ENCODE measurements at places on chromosomes 1 and 21.

GRCh38 chr1:28144203-28145135 is 32.0 kb downstream of the PTAFR start:
- DNase-seq = no peak

DNA sequence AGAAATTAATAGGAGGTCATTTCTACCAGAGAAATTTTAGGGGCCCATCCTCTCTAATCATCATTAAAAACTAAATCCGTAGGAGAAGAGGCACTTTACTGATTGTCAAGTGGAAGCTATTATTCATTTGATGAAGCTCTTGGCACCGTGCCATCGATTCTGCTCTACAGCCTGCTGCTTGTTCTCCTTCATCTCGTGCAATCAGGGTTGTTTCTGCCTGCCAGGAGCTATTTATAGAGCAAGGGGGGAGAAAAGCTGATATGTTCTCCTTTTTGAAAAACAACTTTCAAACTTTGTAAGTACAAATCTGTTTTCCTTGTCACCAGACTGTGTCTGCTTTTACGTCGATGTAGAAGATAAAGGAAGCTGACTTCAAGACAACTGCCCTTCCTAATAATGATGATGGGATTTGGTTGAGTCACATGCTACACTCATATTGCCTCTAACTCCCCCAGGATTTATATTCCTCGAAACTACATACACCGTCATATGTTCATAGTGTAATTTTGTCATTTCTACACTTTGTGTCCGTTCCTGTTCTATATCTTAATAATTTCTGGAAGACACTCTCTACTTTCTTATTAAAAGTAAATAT is 169.6 kb upstream of the LHX8 start:
- DNase-seq = peak; percentile 97

DNA sequence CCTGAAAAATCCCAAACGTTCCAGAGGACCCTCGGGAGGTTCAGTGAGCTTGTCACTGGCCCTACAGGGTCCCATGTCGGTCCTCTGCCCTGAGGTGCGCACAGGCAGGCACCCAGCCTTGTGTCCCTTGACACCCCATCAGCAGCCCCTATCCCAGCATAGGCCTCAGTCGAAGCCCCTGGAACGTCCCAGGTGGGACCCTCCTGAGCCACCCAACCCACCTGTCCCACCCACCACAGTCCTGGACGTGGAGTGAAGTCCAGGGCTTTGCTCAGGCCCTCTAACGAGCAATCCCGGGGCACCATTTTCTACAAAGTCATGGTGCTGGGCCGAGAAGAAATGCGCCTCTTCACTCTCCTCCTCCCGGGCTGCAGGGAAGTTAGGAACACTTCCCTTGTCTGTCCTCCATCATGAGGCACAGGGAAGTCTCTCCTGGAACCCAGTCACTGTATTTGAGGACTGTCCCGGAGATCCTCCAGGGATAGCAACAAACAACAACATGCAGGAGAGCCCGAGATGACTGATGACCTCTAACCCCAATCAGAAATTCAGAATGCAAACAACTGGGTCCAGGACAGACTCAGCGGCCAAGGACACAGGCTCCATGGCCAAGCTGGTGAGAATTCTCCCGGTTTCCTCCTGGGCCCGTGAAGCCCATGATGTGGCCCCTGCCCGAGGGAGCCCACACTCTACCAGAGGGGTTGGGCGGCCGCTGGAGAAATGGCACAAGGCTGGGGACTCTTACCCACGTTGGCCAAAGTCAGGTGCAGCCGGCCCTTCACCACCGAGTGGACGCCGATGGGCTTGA is 105.5 kb downstream of the NPHP4 start:
- DNase-seq = no peak

GRCh38 chr1:2229911-2230731 is 2.0 kb downstream of the SKI start:
- no peak for DNase-seq

- DNase-seq = no peak
Observed at GRCh38 chr21:45158491-45159423, 84.4 kb downstream of the ADARB1 start.

- DNase-seq = no peak
Observed at GRCh38 chr1:8077120-8077573, 51.0 kb upstream of the ERRFI1 start.

DNA sequence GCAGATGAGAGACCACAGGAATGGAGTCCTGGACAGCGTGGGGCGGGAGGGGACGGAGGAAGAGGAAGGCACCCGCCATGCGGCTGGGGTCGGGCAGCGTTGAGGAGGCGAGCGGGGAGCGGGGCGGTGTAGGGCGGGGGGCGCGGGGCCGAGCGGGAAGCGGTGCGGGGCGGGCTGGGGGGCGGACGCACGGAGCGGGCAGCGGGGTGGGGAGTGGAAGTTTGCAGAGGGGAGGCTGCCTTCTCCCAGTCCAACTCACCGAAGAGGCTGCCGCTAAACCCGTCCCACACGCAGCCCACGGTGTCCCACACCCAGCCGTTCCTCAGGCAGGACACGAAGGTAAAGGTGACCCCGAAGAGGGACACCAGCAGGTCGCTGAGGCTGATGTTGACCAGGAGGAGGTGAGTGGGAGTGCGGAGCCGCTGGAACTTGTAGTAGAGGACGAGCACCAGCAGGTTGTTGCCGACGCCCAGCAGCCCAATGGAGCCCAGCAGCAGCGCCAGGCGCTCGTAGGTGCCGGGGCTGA is 483 bp downstream of the CHML start:
- DNase-seq = no peak

GRCh38 chr1:13808729-13809131 is 108.7 kb downstream of the PRDM2 start:
- peak; percentile 26 for DNase-seq

GRCh38 chr1:81414488-81415015 is 386.2 kb upstream of the ADGRL2 start:
- DNase-seq = no peak

- no peak for DNase-seq
Observed at GRCh38 chr21:43737158-43737950, 18.4 kb downstream of the PDXK start.

DNA sequence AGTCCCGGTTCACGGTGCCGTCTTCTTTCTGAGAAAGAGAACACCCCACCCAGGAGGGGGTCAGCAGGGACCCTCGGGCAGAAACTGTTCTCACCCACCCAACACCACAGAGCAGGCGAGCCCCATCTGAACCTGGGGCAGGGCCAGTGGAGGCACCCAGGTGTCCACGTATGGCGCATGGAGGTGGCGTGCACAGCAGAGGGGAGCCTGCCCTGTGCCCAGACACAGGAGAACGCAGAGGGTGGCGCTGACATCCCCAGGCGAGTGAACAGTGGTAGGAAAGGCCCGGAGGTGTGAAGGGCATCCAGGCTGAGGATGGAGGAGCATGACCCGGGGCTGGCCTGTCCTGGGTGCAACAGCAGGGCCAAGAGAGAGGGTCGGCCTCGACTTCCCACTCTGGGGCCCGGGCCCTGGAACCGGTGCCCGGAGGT is 91.1 kb downstream of the STUM start:
- DNase-seq = no peak

- no peak for DNase-seq
Observed at GRCh38 chr1:184890539-184890973, 83.8 kb downstream of the NIBAN1 start.

GRCh38 chr1:111503585-111504060 is at the start of the genes ADORA3 and TMIGD3:
Gene ADORA3 (minus strand): TSS chr1:111503633. CDS start chr1:111503354, 279 bp downstream.
Gene TMIGD3 (minus strand): TSS chr1:111503633. CDS start chr1:111503354, 279 bp downstream.
- DNase-seq = no peak

DNA sequence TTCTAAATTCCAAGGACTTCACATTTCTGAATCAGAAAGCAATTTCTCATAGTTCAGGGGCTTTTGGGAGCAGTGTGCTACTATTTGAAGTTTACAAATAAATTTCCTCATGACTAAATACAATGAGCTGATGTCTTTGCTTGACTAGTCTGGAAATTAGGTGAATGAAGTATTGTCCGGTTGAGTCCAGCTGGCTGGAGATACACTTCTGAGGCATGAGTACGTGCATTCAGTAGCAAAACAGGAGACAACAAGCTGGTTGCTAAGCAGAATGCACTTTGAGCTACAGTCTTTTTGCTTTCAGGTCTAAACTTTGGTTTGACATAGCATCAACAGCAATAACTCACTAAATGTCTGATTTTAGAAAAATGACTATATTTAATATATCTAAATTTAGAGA is 27.1 kb downstream of the ZNHIT6 start:
- DNase-seq = no peak

GRCh38 chr1:157438613-157439012 is 113.7 kb downstream of the FCRL5 start:
- no peak for DNase-seq

GRCh38 chr1:244231572-244232315 is 180.7 kb downstream of the ZBTB18 start:
- peak; percentile 73 for DNase-seq

DNA sequence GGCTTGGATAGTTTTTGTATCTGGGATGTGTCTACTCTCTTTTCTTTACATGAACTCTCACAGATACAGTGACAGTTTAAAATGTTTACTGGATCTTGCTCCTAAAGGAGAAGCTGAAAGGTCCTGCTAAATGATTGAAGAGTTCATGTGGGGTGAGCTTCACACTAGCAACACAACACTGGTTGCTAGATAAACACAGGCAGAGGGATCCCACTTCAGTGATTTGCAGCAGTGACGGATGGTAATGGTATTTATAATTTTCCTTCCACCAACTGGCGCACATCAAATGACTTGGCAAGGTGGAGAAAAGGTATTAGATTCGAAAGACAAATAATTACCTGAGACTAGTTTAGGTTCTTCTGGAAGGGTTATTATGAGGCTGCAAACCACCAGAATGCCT is 270.2 kb downstream of the TBX15 start:
- DNase-seq = no peak

DNA sequence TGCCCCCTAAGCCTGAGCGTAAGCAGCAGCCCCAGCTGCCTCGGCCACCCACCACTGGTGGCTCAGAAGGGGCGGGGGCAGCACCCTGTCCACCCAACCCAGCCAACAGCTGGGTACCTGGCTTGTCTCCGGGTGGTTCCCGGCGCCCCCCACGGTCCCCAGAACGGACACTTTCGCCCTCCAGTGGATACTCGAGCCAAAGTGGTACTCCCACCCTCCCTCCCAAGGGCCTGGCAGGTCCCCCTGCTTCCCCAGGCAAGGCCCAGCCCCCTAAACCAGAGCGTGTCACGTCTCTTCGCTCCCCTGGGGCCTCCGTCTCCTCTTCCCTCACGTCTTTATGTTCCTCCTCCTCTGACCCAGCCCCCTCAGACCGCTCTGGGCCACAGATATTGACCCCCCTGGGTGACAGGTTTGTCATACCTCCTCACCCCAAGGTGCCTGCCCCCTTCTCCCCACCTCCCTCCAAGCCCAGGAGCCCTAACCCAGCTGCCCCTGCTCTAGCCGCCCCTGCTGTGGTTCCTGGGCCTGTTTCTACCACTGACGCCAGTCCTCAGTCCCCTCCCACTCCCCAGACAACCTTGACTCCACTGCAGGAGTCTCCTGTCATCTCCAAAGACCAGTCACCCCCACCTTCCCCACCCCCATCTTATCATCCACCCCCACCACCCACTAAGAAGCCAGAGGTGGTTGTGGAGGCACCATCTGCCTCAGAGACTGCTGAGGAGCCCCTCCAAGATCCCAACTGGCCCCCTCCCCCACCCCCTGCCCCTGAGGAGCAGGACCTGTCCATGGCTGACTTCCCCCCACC is 46.2 kb downstream of the YARS1 start:
- DNase-seq = no peak

DNA sequence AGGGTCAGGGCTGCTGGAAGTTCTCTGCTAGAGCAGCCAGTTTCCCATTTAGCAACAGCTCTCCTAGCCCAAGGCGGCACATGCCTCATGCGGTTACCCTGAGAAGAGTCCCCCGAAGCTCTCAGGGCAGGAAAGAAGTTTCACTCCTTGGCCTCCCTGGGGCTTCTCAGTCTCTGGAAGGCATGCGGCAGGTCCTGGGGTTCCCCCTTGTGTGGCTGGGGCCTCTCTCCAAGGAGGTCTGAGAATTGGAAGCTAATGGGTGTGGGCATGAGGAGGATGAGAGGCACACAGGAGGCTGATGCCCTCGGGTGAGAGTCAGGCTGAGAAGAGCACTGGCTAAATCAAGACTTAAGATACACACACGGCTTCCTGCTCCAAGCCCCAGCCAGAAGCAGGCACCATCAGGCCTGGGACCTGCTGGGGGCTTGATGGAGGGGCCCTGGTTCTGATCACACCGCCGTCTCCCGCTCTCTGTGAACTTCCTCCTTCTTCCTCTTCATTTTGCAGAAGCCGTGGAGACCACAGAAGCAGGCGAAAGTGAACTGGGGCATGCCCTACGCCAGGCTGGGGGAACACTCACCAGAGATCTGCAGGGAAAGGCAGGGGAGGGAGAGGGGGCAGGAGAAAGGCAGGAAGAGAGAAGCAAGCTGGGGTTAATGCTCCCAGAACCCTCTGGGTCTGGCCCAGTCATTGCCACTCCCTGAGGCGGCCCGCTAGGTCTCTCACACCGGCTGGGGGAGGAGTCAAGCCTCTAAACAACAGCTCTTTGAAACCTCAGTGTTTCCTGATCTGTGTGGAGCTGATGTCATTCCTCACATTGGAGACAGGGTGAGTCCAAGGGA is 15.1 kb downstream of the BLACAT1 start:
- no peak for DNase-seq
